ENCODE measurements at places on chromosomes 7 and 10.

- no peak for DNase-seq
Measured at GRCh38 chr7:84801396-84801795, 385.5 kb downstream of the SEMA3D start.

DNA sequence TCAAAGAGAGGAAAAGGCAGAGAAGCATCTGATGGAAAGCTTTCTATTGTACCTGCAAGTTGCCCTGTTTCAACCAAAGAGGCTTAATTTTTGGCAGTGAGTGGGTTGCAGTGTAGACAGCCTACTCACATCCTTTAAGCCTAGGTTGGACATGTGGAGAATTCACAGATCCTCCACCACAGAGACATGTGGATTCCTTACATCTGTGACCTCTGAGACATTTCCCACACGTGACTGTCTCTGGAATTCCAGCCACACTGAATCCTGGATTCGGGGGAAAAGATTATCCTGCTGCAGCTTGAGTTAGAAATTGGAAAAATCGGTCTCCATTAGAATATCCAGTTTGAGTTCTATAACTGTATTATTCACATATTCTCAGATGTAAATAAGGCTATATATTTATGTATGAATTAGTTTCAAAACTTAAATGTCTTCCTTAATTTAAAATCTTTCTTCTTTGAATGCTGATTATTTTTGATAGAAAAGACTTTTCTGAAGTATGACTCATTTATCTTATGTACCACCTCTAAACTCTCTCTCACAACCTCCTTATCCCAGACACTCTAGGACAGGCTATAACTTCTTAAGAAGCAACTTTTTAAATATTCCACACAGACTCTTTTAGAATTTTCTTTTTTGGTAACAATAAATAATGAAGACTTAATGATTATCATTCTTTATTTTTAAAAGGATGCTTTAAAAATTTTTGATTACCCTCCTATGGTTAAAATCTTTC is 123.3 kb downstream of the TWIST1 start:
- DNase-seq: no peak

DNA sequence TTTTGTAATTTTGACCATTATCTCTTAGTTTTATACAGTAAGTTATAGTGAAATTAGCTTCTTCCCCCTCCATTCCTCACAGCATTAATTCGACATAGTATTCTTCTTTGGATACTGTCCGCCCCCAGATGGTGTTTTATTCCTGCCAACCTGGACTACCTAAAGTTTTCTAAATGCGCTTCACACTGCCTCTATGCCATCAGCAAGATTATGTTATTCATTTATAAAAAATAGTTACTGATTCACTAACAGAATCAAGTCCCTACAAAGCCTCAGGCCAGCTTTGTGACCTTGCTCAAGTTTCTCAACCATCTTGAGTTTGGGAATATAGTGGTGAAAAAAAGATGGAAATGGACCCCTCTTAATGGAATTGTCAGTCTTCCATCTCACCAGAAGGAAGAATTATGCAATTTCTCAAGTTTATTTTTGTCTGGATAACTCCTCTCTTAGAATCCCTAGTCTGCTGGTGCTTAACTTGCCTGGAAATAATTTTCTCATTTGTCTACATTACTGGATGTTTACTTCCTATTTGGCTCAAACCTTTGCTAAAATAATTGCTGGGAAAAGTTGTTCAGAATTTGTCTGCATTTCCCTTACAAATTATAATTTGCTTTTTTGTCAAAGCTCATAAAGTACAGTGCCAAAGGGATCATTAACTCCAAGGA is 16.7 kb upstream of the FGL2 start:
- DNase-seq: no peak

DNA sequence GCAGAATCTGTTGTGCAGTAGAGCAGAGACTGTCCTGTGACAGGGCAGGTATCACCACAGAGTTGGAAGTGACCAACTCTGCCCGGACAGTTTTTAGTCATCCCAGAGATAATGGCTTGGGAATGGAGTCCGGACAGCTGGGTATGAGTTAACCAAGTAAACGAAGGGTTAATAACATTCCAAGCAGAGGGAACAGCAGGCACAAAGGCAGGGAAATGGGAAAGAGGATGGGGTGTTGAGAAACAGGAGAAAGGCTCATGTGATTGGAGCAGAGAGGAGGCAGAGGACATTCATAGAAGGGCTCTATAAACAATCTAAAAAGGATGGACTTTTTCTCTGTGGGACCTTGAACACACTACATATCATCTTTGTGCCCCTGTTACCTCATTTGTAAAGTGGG is 132.2 kb upstream of the YAE1 start:
- DNase-seq: no peak

GRCh38 chr10:17655567-17656146 is 11.7 kb downstream of the STAM start:
- no peak for DNase-seq

GRCh38 chr7:91325726-91326125 is 61.5 kb downstream of the FZD1 start:
- no peak for DNase-seq

DNA sequence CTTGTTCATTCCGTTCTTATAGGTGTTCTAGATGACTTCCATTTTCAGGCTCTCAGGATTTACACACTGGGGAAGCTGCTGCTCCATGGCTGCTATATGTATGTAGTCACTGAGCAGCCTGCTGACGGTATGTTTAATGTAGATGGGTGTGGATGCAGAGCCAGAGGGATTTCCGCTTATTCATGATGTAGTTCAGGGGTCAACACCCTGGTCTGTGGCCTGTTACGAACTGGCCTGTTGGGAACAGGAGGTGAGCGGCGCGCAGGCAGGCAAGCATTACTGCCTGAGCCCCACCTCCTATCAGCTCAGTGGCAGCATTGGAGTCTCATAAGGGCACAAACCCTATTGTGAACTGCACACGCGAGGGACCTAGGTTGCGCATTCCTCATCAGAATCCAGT is 33.9 kb downstream of the DNAJB6 start:
- DNase-seq: no peak

GRCh38 chr10:127434006-127434405 is 115.1 kb upstream of the NPS start:
- no peak for DNase-seq

DNA sequence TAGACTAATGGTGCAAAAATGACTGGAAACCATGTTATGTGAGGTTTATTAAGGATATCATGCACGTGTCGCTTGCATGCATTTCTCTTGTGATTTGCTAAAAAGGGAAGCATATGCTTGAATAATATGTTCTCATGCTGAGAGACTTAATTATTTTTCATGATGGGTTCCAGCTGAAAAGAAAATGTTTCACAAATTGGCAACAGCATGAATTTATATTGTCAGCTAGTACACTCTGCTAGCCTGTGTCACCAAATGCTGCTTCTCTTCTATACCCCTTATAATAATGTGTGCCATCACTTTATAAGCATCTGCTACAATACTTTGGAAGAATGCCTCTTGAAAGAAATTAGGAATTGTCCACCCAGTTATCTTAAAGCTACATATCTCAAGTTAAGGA is 63.0 kb downstream of the GNAI1 start:
- DNase-seq: no peak

DNA sequence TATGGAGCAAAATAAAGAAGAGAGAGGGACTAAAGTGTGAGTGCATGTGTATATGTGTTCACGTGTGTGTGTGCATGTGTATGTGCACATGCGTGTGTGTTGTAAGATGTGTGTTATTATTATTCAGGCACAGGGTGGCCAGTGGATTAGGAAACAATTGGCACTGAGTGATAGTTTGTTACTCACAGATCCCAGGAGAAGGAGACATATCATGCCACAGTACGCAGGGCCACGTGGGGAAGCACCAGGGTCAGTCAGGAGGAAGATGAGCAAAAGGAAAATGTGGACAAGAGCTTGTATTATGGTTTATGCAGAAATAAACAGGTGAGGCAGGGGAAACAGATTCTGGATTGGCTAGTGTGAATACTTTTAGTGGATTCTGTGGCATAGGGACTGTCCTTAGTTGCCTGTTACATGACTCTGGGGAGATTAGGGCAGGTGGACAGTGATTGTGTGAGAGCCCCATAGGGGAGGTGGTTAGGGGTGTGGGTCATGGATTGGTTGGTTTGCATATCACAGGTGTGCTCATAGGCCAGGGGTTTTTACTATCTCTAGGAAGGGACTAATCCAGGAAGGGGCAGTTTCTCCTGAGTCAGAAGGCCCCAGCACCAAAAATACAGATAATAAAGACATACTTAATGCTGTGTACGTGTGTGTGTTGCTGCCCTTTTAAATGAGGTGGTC is 90.0 kb downstream of the PLXDC2 start:
- DNase-seq: no peak

DNA sequence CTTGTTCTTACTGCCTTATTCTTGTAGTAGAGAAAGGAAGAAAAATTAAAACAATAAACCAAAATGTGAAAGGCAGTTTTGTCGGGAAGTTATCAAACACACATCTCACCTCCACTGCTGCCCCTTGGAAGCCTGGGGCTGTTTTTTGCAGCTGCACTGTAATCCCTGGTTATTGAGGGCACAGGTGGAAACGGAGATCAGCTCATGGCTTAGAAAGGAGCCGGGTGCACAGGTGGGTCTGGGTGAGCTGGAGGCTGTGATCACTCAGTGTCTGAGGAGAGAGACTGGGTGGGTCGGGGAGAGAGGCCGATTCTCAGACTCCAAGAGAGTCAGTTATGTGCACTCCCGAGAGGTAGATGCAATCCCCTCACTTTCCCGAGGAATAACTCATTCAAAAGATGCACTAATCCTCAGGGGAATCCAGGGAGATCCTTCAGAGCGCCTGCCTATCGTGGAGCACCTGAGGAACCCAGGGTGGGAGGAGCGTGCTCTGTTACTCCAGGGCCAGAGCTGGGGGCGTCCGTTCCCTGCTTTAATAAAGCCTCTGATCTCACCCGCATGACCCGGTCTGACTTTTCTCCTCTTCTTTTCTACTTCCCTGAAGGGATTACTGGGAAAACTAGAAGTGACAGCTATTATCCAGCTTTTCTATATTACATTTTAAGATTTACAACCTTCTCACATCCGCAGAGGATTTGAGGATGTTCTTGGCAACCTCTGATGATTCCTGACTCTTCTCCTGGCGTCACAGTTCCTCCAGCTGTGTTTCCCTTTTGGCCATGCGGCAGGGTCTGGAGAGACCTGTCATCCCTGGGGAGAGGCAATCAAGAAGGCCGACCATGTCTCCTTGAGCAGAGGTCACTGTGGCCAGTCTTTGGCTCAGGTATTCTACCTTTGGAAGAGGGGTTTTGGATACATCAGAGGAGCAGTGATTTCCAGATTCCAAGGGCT is 82.1 kb downstream of the CAMK1D start:
- no peak for DNase-seq

DNA sequence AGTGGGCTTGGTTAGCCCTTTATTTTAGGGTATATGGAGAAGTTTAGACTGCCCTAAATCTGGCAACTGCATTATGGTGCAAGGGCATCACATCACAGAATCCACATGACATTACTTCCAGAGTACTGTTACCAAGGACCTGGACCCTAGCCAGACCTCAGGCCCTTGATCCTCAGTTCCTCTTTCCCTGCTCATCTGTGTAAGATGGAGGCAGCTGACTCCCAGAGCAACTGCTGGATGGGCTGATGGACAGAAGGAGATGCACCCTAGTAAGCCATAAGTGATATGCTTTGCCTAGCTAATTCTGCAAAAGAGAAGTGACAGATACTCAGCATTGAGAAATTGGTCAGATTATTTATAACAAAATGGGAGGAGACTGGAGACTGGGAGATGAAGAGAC is 131.7 kb downstream of the DYNC1I1 start:
- DNase-seq: no peak

DNA sequence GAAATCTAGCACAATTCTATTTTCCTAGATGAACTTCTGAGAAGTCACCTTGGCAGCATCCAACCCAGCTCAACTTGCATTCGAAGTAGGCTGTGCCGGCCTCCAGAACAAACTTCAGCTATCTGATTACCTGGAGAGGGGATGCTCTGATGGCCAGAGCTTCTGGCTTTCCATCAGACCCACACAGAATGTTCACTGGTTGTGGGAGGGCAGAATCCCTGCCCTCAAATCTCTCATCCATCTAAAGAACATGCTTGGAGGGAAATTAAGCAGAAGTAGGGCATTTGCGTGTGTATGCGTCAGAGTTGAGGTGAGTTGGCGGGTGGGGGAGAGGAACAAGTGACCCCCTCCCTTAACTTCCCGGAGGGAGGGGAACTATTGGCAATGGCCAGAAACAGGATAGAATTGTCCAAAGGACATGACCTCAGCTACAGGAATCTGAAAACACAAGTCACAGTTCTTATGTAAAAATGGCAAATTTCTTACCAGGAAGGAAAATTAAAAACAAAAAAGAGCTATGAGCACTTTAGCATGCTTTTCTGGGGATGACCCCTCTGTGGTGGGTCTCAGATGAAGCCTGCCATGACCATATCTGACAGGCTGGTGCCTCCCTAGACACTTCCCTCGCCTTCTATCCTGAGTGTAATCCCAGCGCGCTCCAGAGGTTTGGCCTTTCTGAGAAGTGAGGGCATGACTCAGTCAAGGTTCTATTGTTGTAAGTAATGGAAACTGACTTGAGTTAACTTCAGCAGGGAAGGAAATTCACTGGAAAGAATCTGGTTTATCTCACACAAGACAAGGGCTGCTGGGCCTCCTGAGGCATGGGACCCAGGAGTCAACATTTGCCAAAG is 278.8 kb downstream of the RPS24 start:
- DNase-seq: no peak

DNA sequence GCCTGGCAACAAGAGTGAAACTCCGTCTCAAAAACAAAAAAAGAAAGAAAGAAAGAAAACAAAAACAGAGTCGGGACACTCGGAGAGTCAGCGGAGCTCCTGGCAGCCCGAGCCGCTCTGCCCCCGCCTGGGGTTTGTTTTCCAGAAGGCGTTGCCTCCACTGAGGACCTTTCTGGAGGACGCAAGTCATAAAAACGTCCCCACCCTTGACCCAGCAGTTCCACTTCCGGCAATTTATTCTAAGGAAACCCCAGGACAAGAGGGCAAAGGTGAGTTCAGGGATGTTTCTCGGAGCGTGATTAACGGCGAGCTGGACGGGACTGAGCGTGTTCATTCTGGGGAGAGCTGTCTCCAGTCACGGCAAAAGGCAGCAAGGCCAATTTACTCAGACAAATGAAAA is 27.0 kb upstream of the SUN1 start:
- DNase-seq: no peak

DNA sequence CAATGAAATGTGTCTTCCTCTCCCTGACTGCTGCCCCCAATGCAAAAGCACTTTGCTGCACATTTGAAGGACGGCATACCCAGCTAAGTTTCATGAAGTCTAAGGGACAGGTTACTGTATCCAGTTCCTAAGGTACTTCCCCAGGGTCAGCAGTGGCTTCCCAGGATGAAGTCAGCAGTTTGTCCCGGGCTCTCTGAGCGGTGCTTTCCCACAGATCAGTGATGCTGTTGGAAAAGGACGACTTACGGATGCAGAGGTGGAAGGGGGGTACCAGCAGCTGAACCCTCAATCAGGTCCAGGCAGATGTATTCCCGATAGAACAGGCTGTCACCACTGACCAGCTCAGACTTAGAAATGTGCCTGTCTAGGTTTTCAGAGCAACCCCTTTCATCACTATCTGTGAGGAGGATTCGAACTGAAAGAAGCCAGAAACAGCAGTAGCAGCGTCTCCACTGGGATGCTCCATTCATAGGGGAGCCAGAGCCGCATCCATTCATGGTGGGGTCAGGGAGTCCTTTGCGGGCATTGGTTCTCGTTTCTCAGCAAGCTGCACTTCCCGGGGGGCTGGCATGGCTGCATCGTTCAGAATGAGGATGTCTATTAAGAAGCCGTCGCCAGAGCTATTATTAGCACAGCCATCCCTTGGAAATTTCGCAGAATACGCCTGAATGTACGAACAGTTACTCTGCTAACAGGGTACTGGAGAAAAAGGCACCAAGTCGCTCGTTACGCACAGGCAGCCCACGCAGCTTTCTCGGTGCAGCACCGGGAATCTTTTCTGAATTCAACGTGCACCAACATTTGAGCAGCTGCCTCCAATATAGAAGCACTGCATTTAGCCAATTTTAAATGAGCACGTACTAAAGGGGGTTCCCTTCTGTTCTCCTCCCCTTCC is 303.7 kb downstream of the PRPF18 start:
- peak; percentile 40 for DNase-seq
